ENCODE measurements at places on chromosomes 6 and 20.

DNA sequence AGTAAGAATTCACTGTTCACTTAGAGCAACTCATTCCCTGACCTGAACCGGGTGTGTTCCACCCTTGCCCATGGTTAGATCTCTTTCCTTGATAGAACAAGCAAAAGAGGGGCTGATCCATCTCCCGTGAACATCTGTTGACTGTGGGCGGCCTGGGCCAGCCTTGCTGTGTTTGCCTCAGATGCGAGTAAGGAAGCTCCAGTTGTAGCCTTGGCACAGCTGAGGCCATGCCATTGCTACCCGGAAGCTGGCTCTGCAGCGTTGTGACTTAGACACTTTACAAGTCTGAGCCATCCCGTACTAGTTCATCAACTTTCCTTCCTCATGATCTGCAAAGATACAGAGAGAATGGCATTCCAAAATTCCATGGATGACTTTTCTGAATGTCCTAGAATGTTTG lies 139.0 kb downstream of the MAP3K4 start:
- no peaks in the 10 kb centered on the region for H3K27me3 ChIP-seq
- H3K4me3 ChIP-seq, result no peak overlapping the region
- DNase-seq, result no peak
- H3K27ac ChIP-seq, result no peak overlapping the region
- H3K36me3 ChIP-seq, result peaks cover 40% of the 10 kb centered on the region
- H3K4me1 ChIP-seq, result no peaks in the 10 kb centered on the region

- H3K4me1 ChIP-seq, result no peaks in the 10 kb centered on the region
- no peaks in the 10 kb centered on the region for H3K36me3 ChIP-seq
- no peak overlapping the region for H3K4me3 ChIP-seq
- H3K27me3 ChIP-seq, result peaks cover 12% of the 10 kb centered on the region
Observed at GRCh38 chr6:38843798-38844197, 128.7 kb downstream of the DNAH8 start.

GRCh38 chr6:150565945-150566344 lies 33.7 kb upstream of the PLEKHG1 start:
- no peak for DNase-seq
- peaks cover 33% of the 10 kb centered on the region for H3K27me3 ChIP-seq
- H3K36me3 ChIP-seq, result no peaks in the 10 kb centered on the region
- H3K27ac ChIP-seq, result no peak overlapping the region
- H3K4me1 ChIP-seq, result no peaks in the 10 kb centered on the region
- H3K4me3 ChIP-seq, result no peak overlapping the region

- no peaks in the 10 kb centered on the region for H3K36me3 ChIP-seq
- peaks cover 2% of the 10 kb centered on the region for H3K27me3 ChIP-seq
- no peaks in the 10 kb centered on the region for H3K4me1 ChIP-seq
Observed at GRCh38 chr20:24321973-24322372, 147.5 kb upstream of the SYNDIG1 start.

All from osteocyte (in vitro differentiated cells).